ENCODE measurements at places on chromosomes 13 and 19.

DNA sequence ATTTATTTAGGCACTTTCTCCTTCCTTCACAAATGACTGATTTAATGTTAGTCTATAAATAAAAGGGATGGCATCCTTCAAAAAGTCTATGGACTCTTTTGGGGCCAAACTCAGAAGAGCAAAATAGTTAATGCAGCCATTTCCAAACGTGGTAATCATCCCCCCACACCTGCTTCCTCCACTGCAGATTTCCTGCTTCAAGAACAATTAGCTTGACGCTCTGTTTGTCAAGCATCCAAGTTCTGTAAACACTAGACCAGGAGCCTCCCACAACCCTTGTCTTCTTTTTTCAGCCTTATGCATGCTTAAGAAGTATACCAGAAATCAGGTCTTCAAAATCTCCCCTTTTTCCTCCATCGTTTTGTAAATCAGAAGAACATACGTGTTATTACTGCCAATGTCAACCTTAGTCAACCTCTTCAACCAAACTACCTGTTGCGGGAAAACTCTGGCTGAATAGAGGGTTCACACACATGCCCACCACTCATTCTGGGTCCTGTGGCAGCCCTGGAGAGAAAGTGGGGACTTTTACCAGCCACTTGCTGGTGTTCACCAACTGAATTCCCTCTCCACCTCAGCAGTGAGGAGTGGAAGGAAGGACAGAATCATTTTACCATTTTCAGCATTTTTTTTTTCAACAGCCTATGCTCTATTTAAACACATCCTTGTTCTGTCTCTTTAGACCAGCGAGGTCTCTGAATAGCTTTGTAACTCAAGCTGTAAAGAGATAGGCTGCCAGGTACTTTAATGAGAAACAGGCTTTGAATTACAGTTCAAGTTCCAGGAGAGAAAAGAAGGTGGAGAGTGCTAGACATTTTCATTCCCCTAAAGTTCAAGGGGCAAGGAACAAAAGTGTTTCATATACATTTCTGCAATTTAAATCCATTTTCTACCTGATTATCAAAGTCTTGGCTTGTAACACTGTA lies 39.1 kb downstream of the EFNB2 start:
- no peak for DNase-seq

DNA sequence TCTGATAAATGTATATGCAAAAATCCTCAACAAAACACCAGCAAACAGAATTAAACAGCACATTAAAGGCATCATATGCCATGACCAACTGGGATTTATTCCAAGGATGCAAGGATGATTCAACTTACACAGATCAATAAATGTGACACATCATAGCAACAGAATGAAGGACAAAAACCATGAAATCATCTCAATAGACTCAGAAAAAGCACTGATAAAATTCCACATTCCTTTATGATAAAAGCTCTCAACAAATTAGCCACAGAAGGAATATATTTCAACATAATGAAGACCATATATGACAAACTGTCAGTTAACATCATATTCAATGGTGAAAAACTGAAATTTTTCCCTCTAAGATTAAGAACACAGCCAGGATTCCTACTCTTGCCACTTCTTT lies 691.6 kb downstream of the DIAPH3 start:
- DNase-seq = no peak

DNA sequence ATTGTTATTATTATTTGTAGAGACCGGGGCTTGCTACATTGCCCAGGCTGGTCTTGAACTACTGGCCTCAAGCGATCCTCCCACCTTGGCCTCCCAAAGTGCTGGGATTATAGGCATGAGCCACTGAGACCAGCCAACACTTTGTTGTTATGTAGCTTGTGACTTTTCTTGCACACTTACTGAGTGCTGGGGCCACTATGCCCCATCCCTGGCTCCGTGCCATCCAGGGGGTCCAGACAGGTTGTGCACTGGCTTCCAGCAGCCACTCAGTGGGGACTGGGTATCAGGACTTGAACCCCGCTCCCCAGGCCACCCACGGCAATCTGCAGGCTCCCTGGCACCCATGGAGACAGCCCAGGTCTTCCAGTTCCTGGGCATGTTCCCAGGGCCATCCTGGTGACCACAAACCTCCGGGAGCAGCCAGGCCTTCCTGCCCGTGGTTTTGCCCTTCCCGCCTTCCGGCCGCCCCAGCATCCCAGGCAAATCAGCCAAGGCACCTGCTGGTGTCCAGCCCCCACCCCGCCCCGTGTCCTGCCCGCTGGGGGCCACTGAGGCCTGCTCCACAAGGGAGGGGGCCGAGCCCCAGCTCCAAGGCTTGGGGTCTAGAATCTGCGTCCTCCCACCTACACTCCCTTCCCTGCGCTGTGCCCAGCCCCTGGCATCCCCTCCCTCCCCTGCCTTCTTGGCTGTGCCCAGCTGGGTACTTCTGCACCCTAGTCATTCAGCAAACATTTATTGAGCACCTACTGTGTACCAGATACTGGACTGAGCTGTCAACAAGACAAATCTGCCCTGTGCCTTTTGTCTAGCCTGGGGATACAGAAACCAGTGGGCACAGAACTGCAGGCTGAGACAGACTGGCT lies 23.7 kb upstream of the SEMA6B start:
- no peak for DNase-seq

DNA sequence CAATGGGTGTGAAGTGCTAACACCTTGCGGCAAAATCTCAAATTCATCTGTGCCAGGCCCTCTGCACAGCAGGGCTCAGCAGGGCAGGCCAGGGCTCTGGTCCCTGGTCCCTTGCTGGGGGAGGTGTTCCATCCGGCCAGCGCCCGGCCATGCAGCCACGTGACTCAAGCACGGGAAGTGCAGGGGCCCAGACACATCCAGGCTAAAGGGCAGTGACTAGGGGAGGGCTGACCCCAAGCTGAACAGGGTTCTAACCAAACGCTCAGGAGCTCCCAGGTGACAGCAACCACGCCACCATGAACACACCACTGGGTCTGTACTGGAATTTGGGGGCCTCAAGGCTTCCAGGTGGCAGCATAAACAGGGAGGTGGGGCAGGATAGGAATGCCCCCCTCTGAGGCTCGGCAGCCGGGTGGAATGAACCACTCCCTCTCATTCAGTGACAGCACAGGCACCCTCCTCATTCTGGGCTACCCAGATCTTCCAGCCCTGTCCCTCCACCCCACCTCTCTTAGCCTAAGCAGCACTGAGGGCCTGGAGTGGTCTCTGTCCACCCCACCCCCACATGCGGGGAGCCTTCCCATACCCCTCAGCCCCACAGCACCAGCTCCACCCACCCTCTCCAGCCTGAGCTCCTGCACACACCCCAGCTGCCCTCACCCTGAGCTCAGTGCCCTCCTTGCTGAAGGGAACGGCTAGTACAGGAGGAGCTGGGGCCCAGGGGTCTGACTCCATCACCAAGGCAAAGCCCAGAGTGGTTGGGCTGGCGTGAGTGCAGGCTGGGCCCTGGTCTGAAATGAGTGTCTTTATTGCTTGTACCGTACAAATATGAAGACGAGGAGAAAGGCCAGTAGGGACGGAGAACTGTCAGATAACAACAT lies 5.3 kb upstream of the CCNP start:
- DNase-seq = no peak

DNA sequence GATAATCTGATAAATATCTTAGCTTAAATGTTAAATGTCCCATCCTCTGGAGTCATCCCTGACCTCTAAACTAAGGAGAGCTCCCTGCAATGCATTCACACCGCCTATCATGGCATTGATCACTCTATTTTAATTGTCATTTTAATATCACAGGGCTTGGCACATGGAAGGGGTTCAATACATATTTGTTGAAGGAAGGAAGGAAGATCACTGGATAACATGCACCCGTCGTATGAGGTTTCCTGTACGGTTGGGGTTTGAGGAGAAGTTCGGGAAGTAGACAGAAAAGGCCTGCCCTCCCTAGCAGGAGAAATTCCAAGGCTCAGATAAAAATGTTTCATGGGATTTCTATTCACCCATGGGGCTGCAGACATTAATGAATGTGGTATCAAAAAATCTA lies 102.0 kb downstream of the MBNL2 start:
- DNase-seq = no peak

DNA sequence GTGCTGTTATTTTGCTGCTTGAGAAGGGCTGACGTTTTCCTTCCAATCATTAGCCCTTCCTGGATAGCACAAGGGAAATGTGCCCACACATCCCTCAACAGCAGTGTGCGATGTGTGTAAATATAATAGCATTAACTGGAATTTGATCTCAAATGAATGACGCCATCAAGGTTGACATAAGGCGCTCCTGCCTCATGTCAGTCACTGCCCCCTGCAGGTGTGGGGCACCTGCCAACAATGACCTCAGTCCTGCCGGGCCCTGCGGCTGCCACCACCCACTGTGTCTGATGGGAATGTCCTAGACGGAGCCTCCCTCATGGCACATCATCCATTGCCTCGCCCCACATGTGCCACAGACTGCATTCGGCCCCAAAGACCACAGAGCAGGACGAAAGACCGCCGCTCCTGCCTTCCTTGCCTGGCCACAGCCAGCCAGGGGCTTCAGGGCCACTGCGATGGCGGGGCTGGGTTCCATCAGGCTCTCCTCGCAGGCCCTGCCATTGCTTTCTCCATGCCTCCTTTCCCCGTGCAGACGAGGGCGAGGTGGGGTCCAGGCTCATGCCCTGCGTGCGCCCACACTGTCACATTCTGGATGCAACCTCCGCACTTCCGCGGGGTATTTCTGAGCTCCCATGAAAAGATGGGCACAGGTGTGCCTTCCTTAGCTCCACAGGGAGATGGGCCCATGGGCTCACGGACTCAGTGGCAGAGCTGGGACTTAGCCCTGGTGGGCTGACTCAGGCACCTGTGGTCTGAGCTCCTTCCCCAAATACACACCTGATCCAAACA lies 146.7 kb downstream of the SOX1 start:
- no peak for DNase-seq

GRCh38 chr13:83761631-83762030 lies 120.6 kb downstream of the SLITRK1 start:
- DNase-seq = no peak

DNA sequence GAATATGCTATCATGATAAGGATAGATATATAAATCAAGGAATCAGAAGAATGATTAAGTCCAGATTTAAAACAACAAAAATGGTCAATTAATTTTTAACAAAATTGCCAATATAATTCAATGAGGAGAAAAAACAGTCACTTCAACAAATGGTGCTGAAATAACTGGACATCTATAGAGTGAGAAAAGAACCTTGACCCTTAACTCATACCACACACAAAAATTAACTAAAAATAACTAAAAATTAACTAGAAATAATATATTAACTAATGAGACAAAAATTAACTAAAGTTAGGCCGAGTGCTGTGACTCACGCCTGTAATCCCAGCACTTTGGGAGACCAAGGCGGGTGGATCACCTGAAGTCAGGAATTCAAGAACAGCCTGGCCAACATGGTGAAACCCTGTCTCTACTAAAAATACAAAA lies 9.5 kb downstream of the LGALS7 start:
- no peak for DNase-seq

- no peak for DNase-seq
These were observed 3.2 kb downstream of the MAG start for GRCh38 chr19:35294859-35295791.

- DNase-seq = no peak
These were observed 554.1 kb upstream of the MIR17HG start for GRCh38 chr13:90793261-90793820.

DNA sequence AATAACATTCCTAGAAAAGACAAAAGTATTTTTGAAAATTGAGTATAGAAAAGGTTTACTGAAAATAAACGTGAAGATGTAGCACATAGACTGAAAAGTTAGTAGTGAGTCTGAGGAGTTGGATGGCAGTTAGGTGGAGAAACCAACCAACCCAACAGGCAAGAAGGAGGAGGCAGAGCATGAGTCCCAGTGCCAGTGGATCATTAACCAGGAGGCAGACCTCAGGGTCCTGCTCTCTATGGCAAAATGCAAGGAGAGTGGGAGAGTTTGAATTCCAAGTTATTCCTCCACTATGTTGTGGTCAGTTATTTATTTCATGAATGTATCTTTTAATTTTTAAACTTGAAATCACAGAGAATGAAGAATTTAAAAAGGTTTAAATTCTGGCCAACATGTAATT lies 446.4 kb downstream of the GPC6 start:
- DNase-seq = no peak

DNA sequence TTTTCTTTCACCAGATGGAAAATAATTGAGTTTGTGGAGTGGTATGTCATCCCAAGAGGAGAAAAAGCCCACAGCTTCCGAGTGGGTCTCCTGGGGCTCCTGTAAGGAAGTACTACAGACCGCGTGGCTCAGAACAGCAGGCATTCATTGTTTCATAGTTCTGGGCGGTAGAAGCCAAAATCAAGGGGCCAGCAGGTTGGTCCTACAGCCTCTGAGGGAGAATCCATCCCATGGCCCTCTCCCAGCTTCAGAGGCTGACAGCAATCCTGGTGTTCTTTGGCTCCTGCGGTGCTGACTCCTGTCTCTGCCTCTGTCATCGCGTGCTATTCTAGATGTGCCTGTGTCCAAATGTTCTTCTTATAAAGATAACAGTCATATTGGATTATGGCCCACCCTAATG lies 362.6 kb downstream of the FGF14 start:
- DNase-seq = no peak

DNA sequence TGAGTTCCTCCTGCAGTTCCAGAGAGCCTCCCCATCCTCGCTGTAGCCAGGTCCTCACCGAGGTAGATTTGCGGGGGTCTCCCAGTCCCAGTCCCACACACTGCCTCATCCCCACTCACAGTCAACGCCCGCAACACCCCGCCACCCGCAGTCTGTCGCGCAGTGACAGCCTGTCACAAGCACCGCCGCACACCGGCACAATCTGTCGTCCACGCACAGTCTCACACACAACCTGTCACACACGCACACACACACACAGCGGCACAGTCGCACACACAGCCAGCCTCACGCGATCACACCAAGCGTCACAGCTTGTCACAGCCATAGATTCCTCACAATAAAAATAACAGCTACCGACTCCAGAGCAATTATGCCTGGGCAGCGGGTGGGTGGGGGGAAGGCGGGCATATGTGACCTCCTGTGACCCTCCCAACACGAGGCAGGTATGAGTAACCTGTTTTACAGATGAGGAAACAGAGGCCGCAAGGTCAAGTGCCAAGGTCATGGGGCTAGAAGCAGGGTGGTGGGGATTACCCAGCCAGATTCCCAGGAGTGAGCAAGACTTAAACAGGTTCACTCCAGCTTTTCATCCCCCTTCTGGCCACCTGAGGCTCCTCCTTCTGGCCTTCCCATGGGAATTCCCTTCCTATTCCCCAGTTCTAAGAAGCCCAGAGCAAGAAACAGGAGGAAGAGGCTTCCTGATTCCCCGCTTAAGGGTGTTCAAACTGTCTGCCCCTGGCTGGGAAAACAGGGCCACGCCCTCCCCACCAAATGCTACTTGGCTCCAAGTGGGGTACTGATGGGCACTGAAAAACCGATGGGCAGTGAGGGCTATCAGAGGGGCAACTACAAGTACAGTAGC lies 13.9 kb downstream of the NFIX start:
- no peak for DNase-seq

- DNase-seq = no peak
These were observed 4.6 kb downstream of the CBARP start for GRCh38 chr19:1233115-1233667.
